ENCODE measurements at places on chromosomes 12 and 14. TPM values are rescaled to one million over a fixed set of nuclear protein-coding genes. Genes with fewer than 3 reads are reported as not detected.

DNA sequence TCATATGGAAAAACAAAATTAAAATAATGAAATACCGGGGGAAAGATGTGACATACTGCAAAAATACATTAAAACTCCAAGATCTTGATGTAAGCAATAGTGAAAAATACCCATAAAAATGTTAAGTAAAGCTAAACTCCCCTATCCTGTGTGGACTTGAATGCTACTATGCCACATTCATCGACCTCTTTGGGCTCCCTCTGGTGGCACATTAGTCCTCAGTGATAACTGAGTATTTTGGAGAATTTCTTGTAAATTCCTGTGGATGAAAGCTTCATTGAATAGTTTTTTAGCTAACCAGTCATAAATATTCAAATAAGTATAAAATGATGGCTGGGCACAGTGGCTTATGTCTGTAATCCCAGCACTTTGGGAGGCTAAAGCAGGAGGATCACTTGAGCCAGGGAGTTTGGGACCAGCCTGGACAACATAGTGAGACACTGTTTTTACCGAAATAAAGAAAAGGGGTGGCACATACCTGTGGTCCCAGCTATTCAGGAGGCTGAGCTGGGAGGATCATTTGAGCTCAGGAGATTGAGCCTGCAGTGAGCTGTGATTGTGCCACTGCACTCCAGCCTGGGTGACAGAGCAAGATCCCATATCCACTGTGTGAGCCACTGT lies 42.4 kb upstream of the SGPP1 start:
- peak; percentile 30 for DNase-seq

- DNase-seq, result no peak
These were observed 10.4 kb downstream of the SLC15A4 start for GRCh38 chr12:128813392-128813791.

Gene ASIC1
- total RNA-seq, result 20.5 TPM

Gene CLEC2B
- total RNA-seq, result 3.7 TPM

- no peak for DNase-seq
These were observed 13.2 kb downstream of the PGF start for GRCh38 chr14:74942181-74942580.

- no peak for DNase-seq
These were observed 146.4 kb upstream of the LMNTD1 start for GRCh38 chr12:25699454-25699853.
